Activated T-cell treated with anti-CD3 and anti-CD28 coated beads, Interleukin-2, amount 50 U/mL, for 24 hours (primary cell): ENCODE measurements at places on chromosomes 5 and 9.

- H3K4me1 ChIP-seq = no peaks in the 10 kb centered on the region
- DNase-seq = no peak
- peaks cover 5% of the 10 kb centered on the region for H3K27me3 ChIP-seq
- H3K4me3 ChIP-seq = no peak overlapping the region
Observed at GRCh38 chr5:110651507-110651906, 75.0 kb downstream of the TMEM232 start.

DNA sequence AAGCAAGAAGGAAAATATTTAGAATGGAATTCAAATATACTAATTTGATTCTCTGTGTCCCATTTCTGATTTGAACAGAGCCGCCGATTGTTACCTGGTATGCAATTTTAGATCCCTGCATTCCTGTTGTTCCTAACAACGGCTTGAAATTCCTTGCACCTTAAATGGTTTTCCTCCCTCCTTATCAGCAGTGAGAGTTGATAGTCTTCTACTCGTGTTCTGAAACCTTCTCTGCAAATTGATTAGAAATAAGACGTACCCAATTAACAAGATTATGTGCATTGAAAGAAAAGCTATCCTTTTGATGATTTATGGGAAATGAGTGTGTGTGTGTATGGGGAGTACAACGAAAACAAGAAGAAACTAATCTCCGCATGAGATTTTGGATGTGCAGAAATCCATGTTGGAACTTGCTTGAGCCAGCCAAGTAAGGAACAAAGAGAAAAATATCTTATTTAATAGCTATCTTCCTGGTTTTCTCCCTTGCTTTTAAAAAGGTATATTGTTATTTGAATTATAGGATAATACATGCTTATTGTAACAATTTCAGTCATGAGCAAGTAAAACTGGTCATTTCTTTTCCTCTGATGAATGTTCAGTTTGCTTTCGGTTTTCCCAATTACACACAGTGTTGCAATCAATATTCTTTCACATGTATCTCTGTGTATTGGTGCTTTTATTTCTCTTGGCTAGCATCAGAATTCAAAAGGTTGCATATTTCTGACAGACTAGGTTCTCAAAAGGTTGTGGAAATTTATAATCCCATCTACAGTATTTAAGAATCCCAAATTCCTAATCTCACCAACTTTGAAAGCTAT is 211.1 kb upstream of the ACTBL2 start:
- no peaks in the 10 kb centered on the region for H3K36me3 ChIP-seq
- H3K27me3 ChIP-seq = peaks cover 4% of the 10 kb centered on the region
- no peak overlapping the region for H3K27ac ChIP-seq
- DNase-seq = no peak
- H3K4me1 ChIP-seq = peaks cover 5% of the 10 kb centered on the region

DNA sequence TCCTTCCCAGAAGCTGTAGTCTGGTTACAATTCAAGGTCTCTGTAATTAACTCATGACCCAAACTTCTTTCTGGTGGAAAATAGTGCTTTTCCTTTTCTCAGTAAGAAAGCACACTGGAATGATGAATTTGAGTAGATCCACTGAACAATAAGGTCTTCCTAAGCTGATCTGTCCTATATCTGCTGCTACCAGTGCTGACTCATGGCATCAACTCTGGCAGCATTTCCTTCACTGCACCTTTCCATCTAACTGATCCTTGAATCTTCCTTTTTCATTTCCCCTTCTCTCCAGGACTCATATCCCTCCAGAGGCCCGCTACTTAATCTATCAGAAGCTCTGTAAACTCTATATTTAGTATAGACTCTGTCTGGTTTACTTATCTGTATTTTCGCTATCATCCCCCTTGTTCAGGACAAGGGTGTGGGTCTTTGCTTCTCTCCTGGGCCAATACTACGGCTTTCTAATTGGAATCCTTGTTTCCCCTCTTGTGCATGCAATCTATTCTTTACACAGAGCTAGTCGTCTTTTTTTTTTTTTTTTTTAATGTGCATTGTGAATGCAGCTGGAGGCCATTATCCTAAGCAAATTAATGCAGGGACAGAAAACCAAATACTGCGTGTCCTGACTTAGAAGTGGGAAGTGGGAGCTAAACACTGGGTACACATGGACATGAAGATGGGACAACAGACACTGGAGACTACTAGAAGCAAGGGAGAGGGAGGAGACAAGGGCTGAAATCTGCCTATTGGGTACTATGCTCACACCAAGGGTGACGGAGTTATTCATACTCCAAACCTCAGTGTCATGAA is 192.2 kb upstream of the RPS23 start:
- no peak overlapping the region for H3K4me3 ChIP-seq
- H3K27ac ChIP-seq = no peak overlapping the region
- H3K36me3 ChIP-seq = no peaks in the 10 kb centered on the region

DNA sequence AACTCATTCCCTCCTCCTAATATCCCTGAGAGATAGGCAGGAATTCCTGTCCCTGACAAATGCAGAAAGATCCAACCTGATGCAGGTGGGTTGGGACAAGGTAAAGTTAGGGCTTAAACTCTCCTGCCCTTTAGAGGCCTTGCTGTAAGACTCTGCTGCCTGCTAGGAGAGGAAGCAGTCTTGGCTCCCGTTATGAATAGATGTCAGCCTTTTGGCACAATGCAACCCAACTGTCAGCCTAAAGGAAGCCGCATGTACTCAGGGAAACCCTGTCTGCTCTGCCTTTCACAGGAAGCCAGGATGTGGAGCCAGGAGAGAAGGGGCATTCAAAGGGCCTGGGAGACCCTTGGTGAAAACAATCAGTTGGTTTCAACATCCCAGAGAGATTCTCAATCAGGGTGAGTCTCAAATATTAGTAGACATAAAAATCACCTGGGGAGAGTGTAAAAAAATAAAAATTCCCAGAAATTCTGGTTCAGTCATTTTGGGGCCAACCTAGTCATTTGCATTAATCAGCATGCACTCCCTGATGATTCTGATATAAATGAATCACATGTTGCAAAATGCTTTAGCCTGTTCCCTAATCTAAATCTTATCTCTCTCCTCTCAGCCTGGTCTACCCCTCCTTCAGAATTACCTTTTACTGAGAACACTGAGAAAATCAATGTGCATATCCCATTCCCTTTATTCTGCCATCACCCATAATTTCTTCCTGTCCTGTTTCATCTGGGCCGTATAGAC is 136.2 kb upstream of the TRIM32 start:
- H3K4me3 ChIP-seq = no peak overlapping the region
- H3K27me3 ChIP-seq = no peaks in the 10 kb centered on the region
- DNase-seq = no peak
- H3K4me1 ChIP-seq = no peaks in the 10 kb centered on the region
- H3K36me3 ChIP-seq = no peaks in the 10 kb centered on the region

DNA sequence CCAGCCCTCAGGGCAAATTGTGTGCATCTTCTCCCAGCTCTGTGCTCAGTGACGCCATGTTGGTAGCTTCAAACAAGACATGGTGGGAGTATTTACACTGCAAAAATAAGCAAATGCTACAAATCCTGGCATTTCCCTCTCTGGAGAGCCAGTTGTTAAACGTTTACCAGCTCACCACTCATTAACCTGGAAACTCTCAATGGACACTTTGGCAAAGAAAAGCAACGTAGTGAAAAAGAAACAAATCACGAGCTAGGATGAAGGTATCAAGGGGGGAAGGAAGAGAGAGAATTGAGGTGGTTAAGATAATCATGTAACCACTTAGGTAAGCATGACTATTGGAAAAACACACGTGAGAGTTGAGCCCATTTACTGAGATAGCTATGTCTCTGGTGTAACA is 72.5 kb downstream of the MRPS30 start:
- H3K4me3 ChIP-seq = no peak overlapping the region
- H3K27me3 ChIP-seq = no peaks in the 10 kb centered on the region
- H3K27ac ChIP-seq = no peak overlapping the region
- peaks cover 17% of the 10 kb centered on the region for H3K4me1 ChIP-seq
- H3K36me3 ChIP-seq = no peaks in the 10 kb centered on the region

DNA sequence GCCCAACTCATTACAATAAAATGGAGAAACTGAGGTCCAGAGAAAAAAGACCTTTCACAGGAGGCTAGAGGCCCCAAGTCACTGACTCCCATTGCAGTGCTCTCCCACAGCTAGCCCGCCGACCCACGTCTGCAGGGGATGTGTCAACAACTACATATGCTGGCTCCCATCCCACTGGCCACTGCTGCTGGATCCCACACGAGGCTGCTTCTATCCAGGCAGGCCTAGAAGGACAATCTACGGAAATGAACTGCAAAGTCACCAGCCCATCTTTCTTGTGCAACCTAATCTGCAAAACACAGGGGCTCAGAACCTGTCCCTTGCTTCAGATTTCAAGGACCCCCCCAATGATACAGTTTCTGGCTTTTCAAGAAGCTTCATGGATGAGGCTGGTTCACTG is 24.0 kb downstream of the RAPGEF1 start:
- H3K36me3 ChIP-seq = peaks cover 63% of the 10 kb centered on the region
- no peaks in the 10 kb centered on the region for H3K27me3 ChIP-seq
- no peak overlapping the region for H3K4me3 ChIP-seq

GRCh38 chr5:172623313-172623980 is 17.6 kb upstream of the NEURL1B start:
- H3K4me3 ChIP-seq = no peak overlapping the region
- H3K27me3 ChIP-seq = no peaks in the 10 kb centered on the region

- no peaks in the 10 kb centered on the region for H3K36me3 ChIP-seq
- H3K27me3 ChIP-seq = peaks cover 6% of the 10 kb centered on the region
- no peak overlapping the region for H3K27ac ChIP-seq
Observed at GRCh38 chr5:127834554-127834953, 131.4 kb downstream of the CCDC192 start.

- H3K4me3 ChIP-seq = no peak overlapping the region
- H3K27ac ChIP-seq = no peak overlapping the region
- H3K4me1 ChIP-seq = peaks cover 5% of the 10 kb centered on the region
- DNase-seq = no peak
- H3K36me3 ChIP-seq = no peaks in the 10 kb centered on the region
Observed at GRCh38 chr9:33408087-33408486, 5.7 kb upstream of the AQP7 start.

DNA sequence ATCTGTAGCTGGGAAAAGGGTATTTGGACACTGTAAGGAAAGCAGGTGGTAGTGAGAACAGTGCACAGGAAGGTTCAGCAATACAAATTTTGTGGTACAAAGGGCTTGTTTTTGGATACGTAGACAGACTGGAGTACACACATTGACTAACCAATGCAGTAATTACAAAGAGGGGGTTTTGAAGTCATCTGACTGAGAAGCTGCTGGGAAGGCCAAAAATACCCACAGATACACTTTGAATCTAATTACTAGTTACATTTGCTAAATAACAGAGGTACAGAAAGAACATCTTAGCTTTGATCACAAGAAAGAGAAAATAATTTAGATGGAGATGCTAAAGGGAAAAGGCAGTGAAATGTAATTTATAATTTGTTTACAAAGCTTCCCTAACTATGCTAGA is 45.9 kb downstream of the PKD2L2 start:
- peaks cover 30% of the 10 kb centered on the region for H3K36me3 ChIP-seq
- H3K27ac ChIP-seq = peak overlapping the region; percentile 72
- no peak overlapping the region for H3K4me3 ChIP-seq
- no peaks in the 10 kb centered on the region for H3K27me3 ChIP-seq

DNA sequence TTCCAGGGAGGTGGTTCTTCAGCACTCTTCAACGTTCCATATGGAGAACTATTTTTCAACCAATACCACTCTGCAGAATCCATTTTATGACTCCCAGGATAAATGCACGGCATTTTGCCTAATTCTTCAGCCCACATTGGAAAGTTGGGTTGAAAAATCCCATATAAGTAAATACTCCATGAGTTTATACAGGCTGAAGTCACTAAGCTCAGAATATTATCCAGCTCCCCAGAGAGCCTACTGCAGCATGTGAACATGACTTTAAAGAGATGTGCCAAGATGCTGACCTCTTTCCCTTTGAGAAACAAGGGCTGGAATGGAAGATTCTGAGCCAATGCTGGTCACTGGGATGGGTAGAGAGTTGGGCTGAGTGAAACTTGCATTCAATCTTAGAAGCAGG is 111.9 kb upstream of the SLIT3 start:
- no peaks in the 10 kb centered on the region for H3K36me3 ChIP-seq
- no peaks in the 10 kb centered on the region for H3K4me1 ChIP-seq
- DNase-seq = no peak
- H3K4me3 ChIP-seq = no peak overlapping the region
- H3K27ac ChIP-seq = no peak overlapping the region

DNA sequence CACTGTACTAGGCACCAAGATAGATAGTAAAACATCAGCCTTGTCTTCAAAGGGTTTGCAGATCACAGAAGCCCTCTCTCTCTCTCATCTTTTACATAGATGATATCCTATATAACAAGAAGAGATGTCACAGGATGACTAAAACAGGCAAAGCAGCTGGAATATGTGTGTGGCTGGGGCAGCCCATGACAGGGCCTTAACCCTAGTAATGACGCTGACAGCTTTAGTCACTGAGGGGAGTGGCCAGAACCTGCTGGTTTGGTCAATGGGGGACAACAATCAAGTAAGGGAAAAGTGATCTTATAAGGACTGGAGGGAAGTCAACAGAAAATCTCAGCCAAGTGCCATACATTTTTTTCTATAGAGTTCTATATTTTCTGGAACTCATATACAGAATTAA is 41.9 kb upstream of the RIC1 start:
- peak; percentile 50 for DNase-seq
- H3K36me3 ChIP-seq = no peaks in the 10 kb centered on the region
- H3K4me3 ChIP-seq = peak overlapping the region; percentile 13
- no peaks in the 10 kb centered on the region for H3K27me3 ChIP-seq

GRCh38 chr9:131707733-131708157 is 32.1 kb downstream of the RAPGEF1 start:
- peaks cover 31% of the 10 kb centered on the region for H3K36me3 ChIP-seq
- peaks cover 94% of the 10 kb centered on the region for H3K4me1 ChIP-seq
- H3K27ac ChIP-seq = peak overlapping the region; percentile 68
- DNase-seq = no peak
- H3K27me3 ChIP-seq = no peaks in the 10 kb centered on the region

- no peak overlapping the region for H3K27ac ChIP-seq
- no peaks in the 10 kb centered on the region for H3K27me3 ChIP-seq
- peaks cover 74% of the 10 kb centered on the region for H3K36me3 ChIP-seq
- no peak overlapping the region for H3K4me3 ChIP-seq
Observed at GRCh38 chr5:149496166-149496565, 55.1 kb downstream of the CSNK1A1 start.

GRCh38 chr5:64939772-64940510 is 171.2 kb downstream of the CWC27 start:
- no peak overlapping the region for H3K27ac ChIP-seq
- no peak for DNase-seq
- H3K36me3 ChIP-seq = peaks cover 41% of the 10 kb centered on the region
- H3K4me1 ChIP-seq = no peaks in the 10 kb centered on the region
- H3K27me3 ChIP-seq = no peaks in the 10 kb centered on the region
- H3K4me3 ChIP-seq = no peak overlapping the region

- H3K36me3 ChIP-seq = peaks cover 31% of the 10 kb centered on the region
- no peak for DNase-seq
- H3K4me1 ChIP-seq = peaks cover 62% of the 10 kb centered on the region
- H3K27ac ChIP-seq = peak overlapping the region; percentile 60
- H3K27me3 ChIP-seq = no peaks in the 10 kb centered on the region
Observed at GRCh38 chr9:132006677-132007370, 72.8 kb downstream of the MED27 start.

GRCh38 chr9:78928625-78929405 is 631.9 kb downstream of the PSAT1 start:
- no peak for DNase-seq
- H3K27ac ChIP-seq = no peak overlapping the region
- no peak overlapping the region for H3K4me3 ChIP-seq
- no peaks in the 10 kb centered on the region for H3K36me3 ChIP-seq
